ENCODE measurements at places on chromosomes 5 and 9.

DNA sequence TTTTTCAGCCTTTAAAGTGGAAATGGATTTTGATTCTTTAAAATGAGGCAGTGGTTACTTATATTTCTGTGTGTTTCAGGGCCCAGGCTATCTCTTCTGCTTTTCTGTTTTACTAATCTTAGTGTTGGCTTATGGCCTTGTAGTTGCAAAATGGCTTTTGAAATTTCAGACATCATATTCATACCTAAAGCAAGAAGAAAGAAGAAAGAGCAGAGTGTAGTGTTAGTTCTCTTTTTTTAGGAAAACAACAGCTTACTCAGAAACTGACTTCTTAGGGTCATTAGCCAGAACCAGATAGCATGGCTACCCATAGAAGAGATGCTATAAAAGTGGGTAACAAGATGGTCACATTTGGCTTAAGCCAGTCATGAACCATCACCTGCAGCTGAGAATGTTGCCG lies 20.9 kb downstream of the ZBED3 start:
- DNase-seq = no peak

DNA sequence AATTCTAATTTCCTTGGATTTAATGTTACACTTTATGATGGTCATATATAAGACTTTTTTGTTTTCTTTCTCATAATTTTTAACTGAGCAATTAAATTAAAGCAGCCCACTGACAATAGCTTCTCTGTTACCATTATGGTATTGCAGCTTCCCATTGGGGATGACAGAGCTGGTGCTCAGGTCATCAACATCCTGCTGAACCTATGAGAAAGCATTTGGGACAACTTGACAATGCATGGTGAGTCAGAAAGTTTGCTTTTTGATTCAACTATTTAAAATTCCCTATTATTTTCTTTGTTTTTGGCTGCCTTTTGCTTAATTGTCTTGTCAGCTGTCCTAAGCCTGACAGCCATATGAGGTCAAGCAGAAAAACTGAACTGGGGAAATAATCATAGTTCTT lies 487.4 kb upstream of the RIOK2 start:
- DNase-seq = no peak

DNA sequence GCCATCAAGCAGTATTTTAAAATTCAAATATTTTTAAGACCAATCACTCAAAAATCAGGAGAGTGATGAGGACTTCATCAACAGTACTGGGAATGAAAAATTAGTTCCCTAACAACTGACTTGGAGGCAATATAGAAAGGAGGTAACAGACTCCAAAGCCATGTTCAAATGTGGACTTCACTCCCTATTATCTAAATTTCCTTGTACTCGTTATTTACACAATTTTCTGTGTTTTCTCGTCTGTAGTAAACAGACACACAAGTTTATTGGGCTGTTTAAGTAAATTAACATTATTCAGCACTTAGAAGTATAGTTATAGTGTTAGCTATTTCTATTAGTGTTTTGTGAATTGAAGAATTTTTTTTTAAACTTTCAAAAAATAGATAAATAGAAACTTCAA lies 159.5 kb upstream of the FTMT start:
- no peak for DNase-seq

DNA sequence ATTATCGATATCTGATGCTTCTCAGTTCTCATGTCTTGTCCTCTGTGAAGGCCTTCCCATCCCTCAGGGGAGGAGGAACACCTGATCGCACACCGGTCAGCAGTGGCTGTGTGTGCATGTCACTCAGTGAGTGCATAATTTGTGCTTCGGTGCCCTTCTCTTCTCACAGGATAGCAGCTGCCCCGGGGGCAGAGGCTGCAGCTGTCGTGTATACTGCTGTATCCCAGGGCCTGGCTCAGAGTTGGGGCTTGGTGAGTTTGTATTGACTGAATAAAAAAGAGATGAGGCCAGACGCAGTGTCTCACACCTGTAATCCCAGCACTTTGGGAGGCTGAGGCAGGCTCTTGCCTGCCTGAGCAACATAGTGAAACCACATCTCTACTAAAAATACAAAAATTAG lies 49.7 kb upstream of the NCS1 start:
- DNase-seq = no peak

- DNase-seq = no peak
Observed at GRCh38 chr5:173727839-173728778, 111.7 kb upstream of the BOD1 start.

- no peak for DNase-seq
Observed at GRCh38 chr5:478982-479535, 36.1 kb downstream of the EXOC3 start.

DNA sequence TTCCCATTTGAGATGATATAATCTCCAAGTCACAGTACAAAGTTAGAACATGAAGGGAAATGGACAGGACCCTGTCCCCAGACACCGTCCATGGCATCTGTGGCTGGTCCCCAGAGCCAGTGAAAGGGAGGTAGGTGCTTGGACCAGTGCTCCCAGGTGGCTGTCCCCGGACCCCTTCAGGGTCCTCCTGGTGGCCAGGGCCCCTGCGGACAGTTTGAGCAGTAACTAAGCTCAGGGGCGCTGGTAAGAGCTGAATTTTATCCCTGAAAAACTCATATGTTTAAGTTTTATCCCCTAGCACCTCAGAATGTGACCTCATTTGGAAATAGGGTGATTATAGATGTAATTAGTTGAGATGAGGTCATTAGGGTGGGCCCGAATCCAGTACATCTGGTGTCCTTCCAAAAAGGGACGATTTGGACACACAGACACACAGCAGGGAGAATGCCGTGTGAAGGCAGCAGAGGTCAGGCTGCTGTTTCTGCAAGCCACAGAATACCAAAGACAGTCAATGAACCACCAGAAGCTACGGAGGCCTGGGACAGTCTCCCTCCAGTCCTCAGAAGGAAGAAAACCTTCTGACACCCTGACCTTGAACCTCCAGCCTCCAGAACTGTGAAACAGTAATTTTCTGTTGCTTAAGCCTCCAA lies 185.0 kb downstream of the ATPSCKMT start:
- no peak for DNase-seq

DNA sequence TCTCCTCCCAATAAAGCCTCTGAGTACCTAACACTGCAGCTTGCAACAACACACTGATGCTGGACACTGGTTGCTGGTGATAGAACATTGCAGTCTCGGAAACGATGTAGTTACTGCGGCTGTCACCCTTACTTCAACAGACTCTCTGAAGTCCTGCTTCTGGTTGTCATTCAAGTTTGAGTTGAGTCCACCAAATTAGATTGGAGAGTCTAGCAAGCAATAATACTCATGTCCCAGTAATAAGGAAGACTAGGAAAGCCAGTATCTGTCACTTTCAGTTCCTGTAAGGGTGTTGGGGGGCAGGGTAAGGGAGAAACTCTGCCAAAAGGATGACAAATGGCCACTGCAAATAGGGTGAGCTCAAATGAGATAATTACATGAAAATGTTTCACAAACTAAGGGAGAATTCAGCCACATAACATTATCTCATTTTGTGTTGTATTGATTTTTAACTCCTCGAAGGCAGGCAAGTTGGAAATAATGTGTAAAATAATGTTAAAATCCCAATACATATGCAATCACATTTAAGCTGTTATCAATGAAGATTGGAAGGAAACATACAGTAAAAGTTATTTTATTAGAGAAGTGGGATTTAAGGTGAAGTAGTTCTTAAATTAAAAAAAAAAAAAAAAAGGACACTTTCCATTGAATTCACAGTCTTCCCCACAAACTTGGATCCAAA lies 849 bp upstream of the IFT74 start:
- no peak for DNase-seq

- no peak for DNase-seq
Observed at GRCh38 chr9:84166891-84167290, 173.7 kb downstream of the SLC28A3 start.

DNA sequence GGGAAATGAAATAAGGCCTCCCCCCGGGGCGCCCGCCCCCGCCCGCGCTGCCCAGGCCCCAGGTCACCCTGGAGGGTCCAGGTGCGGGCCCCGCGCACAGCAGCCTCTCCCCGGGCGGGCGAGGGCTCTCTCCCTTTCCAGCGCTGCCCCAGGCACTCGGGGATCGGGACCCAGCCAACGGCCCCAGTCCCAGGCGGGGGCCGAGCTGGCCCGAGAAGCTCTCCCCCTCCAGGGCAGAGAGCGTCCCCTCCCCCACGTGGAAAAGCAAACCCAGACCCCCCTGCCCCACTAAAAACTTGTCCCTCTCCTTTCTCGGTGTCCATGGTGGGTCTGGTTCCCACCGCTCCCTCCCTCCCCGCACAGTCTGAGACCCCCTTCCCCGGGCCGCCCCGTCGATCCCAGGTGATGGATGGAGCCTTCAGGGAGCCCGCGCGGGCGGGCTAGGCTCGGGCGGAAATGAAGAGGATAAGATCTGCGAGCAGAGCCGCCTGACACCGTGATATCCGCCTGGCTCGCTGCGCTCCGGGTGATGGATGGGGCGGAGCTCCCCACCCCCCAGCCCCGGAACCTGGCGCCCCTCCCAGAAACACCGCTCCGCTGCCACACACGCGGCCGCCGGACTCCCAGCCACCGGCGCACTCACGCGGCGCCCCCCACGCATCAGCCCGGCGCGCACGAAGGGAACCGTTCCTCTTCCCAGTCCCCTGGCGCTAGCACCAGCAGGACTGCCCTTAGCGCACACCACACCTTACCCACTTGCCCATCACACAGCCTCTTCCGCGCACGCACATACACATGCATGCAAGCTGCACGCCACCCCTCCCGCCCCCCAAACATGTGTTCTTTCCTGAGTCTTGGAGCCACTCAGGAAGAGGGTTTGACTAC lies 81.7 kb upstream of the ZBTB43 start:
- DNase-seq = peak; percentile 50

DNA sequence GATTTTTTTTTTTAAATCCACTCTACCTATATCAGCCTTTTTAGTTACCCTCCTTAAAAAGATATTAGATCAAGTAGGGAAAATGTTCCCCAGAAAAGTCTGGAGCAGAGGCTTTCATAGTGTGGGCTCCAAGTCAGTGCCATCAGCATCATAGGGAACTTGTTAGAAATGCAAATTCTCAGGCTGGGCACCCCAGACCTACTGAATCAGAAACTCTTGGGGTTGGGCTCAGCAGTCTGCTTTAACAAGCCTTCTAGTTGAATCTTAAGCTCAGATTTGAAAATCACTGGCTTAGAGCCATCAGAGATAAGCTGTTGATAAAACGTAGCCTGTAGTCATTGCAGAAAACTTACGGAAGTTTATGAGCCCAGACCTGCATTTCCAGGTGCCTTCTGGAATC lies 140.1 kb downstream of the TMEM38B start:
- no peak for DNase-seq

DNA sequence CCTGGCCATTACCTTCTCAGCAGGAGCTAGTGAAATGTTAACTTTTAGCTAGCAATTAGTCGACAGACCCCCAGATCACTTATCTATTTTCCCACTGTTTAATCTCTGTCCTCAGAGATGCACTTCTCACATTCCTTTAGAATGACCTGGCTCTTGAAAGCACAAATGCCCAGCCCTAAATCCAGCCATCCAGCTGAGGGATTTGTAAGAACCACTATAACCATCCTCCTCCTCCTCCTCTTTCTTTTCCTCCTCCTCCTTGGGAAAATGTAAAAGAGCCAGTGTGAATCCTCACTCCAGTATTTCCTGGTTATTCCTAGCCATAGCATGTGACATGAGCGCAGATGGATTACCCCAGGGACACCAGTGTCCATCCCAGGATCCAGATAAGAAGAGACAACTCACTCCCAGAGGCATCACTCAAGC lies 124.3 kb downstream of the ENC1 start:
- DNase-seq = no peak

DNA sequence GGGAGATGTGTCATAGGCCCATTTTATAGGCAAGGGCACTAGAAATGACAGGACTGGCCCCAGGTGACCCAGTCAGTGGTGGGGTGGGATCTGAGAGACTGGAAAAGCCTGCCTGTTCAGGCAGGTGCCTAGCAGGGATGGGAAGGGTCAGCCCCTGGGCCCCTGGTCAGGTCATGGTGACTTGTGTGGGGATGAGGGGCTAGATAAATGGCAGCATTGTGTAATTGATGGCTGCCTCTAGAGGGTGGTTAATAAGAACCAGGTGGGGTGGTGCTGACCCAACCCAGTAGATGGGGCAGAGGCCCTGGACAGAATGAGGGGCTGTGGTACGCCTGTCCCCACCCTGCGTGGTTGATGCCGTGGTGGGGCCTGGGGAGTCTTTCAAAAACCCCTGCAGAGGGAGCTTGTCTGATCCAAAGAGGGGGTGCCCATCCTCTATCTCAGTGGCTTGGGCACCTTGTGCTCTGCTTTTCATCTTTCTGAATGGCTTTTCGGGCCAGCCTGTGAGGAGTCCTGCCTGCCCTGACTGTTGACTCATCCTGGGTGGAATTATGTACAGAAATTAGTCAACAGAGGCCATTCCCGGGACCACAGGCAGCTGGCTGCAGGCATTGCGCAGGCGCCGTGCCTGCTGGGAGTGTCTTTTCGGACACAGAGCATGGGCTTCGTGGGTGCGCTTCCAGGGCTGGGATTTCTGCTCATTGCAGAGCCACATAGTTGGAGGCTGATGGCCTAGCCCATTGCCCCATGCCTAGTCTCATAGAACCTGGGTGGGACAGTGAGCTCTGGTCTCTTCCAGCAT lies 93.6 kb upstream of the PITX1 start:
- DNase-seq = no peak

DNA sequence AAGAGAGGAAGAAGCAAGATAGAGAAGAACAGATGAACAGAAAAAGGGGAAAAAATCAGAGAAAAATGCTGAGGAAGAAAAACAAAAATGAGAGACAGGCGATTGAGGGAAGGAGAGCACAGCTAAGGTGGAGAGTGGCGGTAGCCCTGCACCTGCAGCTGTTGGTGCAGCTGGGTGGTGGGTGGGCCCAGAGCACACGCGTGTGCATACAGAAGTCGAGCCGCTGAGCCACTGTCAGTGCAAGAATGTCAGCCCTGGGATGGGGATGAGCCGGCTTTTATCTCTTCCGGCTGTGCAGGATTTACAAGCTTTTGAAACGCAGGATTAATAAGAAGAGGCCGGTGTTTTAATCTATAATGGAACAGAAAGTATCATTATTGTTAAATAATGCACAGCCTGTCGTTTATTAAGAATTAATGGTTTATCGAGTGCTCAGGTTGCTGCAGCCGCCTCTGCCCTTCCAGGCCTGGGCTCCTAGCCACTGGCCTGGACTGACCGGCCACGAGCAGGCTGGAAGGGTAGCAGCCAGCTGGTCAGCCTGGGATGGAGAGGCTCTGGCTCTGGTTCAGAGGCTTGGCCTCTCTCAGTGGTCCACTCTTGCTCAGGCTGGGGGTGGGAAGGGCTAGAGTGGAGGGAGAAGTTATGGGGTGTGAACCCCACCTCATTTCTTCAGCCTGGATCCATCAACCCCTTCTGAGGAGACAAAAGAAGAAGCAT lies 68.7 kb downstream of the PCDH1 start:
- DNase-seq = no peak

Measured in H9 (cell line).